ENCODE measurements at places on chromosomes 3 and 15. TPM values are rescaled to one million over a fixed set of nuclear protein-coding genes. Genes with fewer than 3 reads are reported as not detected.

Gene DAZL
- total RNA-seq, result not detected

Gene ESYT3
- 0.30 TPM for total RNA-seq

Gene CDHR4
- 1.3 TPM for total RNA-seq

Gene TM4SF1
- total RNA-seq, result 76.5 TPM

Gene PLCB2
- 0.23 TPM for total RNA-seq

Gene HDC
- not detected for total RNA-seq

Gene SOX2
- total RNA-seq, result not detected

Gene HCN4
- total RNA-seq, result not detected

Gene ANKRD63
- total RNA-seq, result not detected

Gene ASB14
- not detected for total RNA-seq

Gene TPRG1
- 0.15 TPM for total RNA-seq

Gene PRR20G
- total RNA-seq, result not detected

Gene GOLGA8K
- total RNA-seq, result 0.23 TPM

Gene LAMB2
- total RNA-seq, result 460 TPM

Gene SCG5
- 100 TPM for total RNA-seq

Gene UBAP1L
- 0.53 TPM for total RNA-seq

Gene LINGO1
- total RNA-seq, result not detected

Gene SLC30A4
- total RNA-seq, result 7.8 TPM

Gene TF
- 0.30 TPM for total RNA-seq

Gene KBTBD8
- total RNA-seq, result 4.7 TPM

Gene ABI3BP
- total RNA-seq, result 1.6 TPM

Gene TRPM1
- total RNA-seq, result not detected

Gene FAM81A
- total RNA-seq, result not detected

Gene COLQ
- total RNA-seq, result 0.35 TPM

Gene TNK2
- total RNA-seq, result 6.1 TPM

Gene CPNE9
- not detected for total RNA-seq

Gene PGBD4
- total RNA-seq, result 1.5 TPM

Gene ITGB5
- 339 TPM for total RNA-seq

Gene HTR3E
- not detected for total RNA-seq

Gene CCR1
- not detected for total RNA-seq

Gene C3orf20
- total RNA-seq, result under 0.01 TPM

Gene ECE2
- not detected for total RNA-seq

Gene WDR5B
- total RNA-seq, result 4.1 TPM

Gene ROPN1B
- total RNA-seq, result not detected

Gene STAB1
- 0.15 TPM for total RNA-seq

Gene STRC
- under 0.01 TPM for total RNA-seq

Gene SIDT1
- not detected for total RNA-seq

Gene COL6A6
- 0.08 TPM for total RNA-seq

Gene EFCAB12
- total RNA-seq, result not detected

Gene MYLK
- total RNA-seq, result 85.2 TPM

Gene CLDND1
- total RNA-seq, result 56.7 TPM

Gene MAN2C1
- total RNA-seq, result 81.8 TPM

Gene FILIP1L
- 8.5 TPM for total RNA-seq

Gene LPCAT4
- total RNA-seq, result 7.7 TPM

Gene GALNT15
- 17.0 TPM for total RNA-seq

Gene LYSMD4
- 7.3 TPM for total RNA-seq

Gene SCN5A
- total RNA-seq, result 0.08 TPM

Gene CCDC39
- not detected for total RNA-seq

Gene TTLL13
- total RNA-seq, result not detected

Gene PRR23A
- total RNA-seq, result not detected

Gene CCR8
- total RNA-seq, result not detected

Gene CYP8B1
- total RNA-seq, result not detected

Gene ACAD9
- 35.7 TPM for total RNA-seq

Gene ATP1B3
- total RNA-seq, result 87.3 TPM

Gene THRB
- 7.5 TPM for total RNA-seq

Gene CPA3
- total RNA-seq, result not detected

Gene SPSB4
- not detected for total RNA-seq

Gene HMG20A
- 18.5 TPM for total RNA-seq

Gene WDR72
- total RNA-seq, result not detected
